ENCODE measurements at places on chromosomes 7 and 10. TPM values are rescaled to one million over a fixed set of nuclear protein-coding genes. Genes with fewer than 3 reads are reported as not detected.

Gene SLC35B4
- total RNA-seq = 14.3 TPM

Gene MGMT
- 9.5 TPM for total RNA-seq

DNA sequence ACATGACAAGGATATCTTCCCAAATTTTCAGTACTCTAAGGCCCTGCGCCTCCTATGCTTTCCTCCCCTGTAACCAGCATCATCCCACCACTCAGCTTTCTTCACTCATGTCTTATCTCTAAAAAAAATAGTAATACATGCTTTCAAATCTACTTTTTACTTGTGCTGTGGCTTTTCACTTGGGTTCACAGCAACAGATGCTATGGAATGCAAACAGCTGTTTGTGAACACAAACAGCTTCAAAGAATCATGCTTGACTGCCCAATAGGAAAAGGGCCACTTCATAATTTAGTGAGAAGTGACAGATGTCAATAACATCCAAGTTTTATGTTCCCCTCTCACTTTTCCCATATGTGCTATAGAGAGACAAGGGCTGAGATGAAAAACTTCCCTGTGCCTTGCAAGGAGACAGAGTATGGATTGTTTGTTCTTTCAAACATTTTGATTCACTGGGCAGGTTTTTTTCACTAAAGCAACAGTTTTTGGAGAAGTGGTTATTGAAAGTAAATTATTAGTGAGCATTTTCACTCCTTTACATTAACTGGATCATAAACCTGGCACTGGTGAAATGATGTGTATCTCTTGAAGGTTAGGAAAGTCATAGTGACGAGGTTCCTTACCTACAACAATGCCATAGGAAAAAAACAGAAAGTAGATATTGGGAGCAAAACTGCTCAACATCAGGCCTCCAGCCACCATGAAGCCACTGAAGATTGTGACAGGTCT, 37.3 kb downstream of the SLC16A9 start:
- no peak for DNase-seq

DNA sequence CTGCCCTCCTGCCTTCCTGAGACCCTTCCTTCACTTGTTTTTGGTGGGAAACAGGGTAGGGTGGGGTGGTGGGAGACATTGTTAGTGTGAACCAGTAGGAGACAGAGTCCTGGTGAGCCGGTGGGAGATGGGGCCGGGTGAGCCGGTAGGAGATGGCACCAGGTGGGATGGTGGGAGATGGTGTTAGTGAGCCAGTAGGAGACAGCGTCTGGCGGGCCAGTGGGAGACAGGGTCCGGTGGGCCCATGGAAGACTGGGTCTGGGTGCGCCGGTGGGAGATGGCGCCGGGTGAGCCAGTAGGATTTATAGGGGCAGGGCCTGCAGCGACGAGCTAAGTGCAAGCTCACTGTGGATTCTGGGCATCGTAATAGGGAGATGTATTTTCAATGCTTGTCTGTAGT, 116.8 kb downstream of the TRRAP start:
- no peak for DNase-seq

GRCh38 chr7:30223896-30224295, 60.5 kb upstream of the ZNRF2 start:
- no peak for DNase-seq

All from astrocyte (in vitro differentiated cells and primary cell).